IPS DF 19.7 (cell line): ENCODE measurements at places on chromosomes 3 and 15.

DNA sequence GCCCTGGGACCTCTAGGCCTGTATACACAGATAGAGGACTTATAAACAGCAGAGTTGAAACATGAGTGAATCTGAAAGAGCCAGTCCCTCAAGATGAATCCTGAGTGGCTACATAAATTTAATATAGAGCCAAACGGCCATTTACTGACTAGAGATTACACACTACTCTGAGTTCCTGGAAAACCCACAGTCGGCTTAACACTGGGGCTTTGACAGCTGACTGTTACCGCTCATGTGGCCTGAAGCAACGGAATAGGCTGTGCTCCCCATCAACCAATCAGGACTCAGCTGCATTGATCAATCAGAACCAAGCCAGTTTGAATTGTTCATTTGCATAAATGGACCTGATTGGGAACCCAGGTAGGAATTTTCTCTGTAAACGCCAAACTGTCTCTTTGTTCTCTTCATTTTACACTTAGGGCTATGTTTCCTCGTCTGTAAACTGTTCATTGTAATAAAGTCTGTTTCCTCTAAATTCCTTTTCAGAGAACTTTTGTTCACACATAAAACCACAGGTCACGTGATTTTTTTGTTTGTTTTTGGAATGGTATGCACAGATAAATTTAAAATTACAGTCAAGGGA is 40.5 kb downstream of the CCNL1 start:
- no peak for DNase-seq

DNA sequence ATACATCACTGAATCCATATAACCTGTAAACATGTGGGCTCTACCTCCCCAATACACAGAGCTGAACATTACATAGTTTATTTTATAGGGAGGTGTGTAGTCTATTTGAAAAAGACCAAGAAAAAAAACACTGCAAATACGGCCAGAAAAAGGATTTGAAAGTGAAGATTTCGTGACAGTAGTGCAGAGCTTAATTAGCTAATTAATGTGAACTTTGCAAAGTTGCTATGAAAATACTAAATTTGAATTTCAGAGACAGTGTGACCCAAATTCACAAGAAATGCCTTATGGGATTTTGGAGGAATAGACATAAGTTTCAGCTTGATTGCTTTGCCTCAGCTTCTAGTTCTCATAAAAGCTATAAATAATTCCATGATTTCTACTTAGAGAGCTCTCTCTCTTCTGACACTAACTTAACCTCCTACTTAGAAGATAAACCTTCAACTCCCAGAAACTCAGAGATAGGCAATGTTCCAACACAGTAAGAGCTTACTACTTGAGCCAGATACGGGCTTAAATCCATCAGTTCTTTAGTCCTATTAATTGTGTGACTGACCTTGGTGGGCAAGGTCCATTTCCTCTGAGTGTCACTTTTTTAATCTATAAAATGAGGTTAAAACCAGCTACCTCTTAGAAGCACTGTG is 87.3 kb upstream of the THBS1 start:
- DNase-seq: no peak

DNA sequence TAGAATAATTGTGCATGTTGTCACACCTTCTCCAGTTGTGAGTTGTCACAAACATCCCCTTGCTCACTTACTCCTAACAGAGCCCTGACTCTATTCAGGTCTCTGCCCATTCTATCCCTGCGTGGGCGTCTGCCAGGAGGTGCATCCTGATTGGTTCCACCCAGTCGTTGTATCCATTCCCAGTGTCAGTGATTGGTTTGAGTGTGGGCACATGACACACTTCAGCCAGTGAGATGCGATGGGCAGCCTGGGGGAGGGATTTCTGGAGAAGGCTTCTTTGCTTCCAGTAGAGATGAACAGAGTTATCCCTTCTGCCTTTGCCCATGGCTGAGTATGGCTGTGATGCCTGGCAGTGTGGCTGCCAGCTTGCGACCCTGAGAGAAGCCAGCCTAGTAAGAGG is 18.7 kb downstream of the PXYLP1 start:
- DNase-seq: no peak

GRCh38 chr3:44128057-44128775 is 113.5 kb upstream of the TOPAZ1 start:
- no peak for DNase-seq

DNA sequence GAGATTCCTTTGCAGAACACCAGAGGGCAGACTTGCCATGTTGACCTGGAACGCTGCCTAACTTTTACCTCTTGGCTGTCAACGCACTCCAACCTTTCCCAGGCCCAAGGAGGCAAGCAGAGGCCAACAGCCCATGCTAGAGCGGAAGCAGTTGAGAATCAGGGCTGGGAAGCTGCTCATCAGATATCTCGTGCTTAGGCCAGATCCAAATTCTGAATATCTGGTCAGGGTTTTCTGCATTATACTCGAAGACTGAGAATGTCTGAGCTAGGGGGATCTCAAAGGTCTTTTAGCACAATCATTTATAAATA is 2.5 kb downstream of the XIRP1 start:
- peak; percentile 54 for DNase-seq
